Panc1 (cell line): ENCODE measurements at places on chromosomes 4 and X. TPM values are rescaled to one million over a fixed set of nuclear protein-coding genes. Genes with fewer than 3 reads are reported as not detected.

Gene CXCL3
- 0.23 TPM for total RNA-seq

Gene COX7B
- 352 TPM for total RNA-seq

DNA sequence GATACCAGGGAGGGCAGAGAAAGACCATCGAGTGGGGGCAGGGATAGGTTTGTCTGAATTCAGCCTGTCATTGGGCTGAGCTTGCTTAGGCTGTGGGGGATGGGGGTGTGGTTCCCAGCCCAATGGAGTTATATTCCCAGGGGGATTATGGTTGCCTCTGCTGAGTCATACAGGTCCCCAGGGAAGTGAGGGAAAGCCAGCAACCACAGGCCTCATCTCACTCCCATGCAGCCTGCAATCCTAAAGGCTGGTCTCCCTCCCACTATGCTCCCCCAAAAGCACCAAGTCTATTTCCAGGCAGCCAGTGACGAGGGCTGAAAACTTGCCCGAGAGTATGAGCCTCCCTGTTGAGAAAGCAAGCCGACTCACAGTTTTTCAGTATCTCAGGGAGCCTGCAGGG lies 39.3 kb downstream of the AFM start:
- no peak for DNase-seq

- no peak for DNase-seq
Observed at GRCh38 chrX:153804100-153804595, 9.7 kb downstream of the SSR4 start.

- DNase-seq: no peak
Observed at GRCh38 chrX:6226596-6227452, 1.8 kb downstream of the NLGN4X start.

DNA sequence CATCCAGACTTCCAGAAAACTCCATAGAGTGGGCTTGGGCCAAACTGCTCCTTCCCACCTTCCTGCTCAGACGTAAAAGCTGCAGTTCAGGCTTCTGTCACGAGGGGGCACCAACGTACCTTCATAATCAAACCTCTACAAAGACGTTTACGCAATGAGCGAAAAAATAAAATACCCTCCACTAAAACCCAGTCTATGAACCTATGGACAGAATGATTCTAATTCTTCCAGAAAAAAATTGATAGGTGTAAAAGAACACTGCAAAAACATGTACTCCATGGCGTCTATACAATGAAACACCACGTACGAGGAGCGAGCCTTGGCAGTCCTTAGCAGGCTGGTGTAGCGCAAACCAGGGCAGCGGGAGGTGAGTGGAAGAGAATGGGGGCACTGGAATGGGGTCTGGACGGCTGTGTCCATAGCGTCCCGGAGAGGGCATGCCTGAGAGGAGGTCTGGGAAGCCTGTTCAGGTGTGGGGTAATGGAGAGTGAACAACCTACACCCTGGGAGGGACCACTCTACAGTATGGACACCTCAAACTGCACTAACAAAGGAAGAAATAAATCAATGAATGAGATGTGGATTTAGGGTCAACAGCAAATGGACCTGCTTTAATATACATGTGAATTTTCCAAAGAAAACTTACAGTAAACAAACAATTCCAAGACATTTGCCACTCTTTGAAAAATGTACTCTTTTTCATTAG lies 14.4 kb upstream of the RAB40A start:
- DNase-seq: peak; percentile 64

GRCh38 chrX:47540754-47541538 lies 20.1 kb upstream of the ARAF start:
- peak; percentile 65 for DNase-seq

GRCh38 chrX:36856849-36857248 lies 151.3 kb upstream of the FAM47C start:
- DNase-seq: no peak

DNA sequence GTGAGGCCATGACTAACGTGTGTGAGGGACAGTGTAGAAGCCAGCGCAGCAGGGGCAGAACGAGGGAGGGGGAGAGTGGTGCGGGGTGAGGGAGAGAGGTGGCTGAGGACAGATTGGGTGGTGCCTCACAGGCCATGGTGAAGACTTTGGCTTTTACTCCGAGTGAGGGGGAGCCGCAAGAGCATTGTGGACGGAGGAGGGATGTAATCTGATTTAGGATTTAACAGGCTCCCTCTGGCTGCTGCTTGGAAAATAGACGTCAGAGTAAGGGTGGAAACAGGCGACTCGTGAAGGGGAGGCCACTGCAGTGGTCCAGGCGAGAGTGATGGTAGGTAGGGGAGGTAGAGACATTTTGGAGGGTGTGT lies 13.0 kb downstream of the PPP1R3F start:
- DNase-seq: no peak

DNA sequence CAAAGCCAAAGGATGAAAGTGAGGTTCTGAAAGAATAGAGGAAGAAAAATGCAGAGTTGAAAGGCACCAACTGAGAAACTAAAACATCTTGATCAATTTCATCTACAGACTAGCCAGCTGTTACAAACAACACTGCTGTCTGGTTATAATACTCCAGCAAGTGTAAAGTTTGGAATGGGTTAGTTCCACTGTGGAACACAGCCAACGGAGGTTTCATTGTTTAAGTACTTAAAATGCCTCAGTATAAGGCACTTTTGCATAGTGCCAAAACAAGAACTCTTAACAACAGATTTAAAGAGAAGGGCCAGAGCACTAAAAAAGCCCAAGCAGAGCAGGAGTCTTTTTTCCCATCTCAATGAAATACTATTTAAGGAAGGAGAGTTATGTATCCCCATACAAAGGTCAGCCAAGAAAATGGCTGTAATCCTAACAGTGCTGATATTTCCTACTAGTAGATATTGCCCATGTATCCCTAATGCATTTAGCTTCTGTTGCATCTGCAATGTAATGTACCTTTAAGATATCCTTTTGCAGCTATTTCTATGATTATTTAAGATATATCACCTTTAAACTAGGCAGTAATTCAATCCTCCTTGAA lies 16.5 kb downstream of the ACSL4 start:
- no peak for DNase-seq

Gene MAGEH1
- 5.7 TPM for total RNA-seq

DNA sequence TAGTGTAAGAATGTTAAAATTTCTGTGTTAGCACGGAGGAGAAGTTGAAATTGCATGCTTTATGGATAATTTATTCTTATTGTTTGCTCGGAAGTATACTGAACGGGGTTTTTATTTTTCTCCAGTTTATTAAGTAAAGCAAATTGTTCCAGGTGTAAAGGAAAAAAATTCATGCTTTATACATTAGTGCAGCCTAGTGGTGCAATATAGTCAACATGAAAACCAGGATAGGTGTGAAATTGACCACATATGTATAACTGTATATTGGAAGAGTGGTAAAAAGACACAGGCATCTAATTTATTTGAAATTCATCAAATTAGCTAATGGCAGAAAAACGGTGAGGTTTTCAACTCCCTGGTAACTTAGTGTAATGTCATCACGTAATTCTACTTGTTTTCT lies 959 bp downstream of the BRS3 start:
- no peak for DNase-seq

GRCh38 chr4:68907788-68908700 lies 43.6 kb downstream of the UGT2A3 start:
- DNase-seq: no peak

Gene LUZP4
- not detected for total RNA-seq

Gene CTAG1B
- not detected for total RNA-seq

DNA sequence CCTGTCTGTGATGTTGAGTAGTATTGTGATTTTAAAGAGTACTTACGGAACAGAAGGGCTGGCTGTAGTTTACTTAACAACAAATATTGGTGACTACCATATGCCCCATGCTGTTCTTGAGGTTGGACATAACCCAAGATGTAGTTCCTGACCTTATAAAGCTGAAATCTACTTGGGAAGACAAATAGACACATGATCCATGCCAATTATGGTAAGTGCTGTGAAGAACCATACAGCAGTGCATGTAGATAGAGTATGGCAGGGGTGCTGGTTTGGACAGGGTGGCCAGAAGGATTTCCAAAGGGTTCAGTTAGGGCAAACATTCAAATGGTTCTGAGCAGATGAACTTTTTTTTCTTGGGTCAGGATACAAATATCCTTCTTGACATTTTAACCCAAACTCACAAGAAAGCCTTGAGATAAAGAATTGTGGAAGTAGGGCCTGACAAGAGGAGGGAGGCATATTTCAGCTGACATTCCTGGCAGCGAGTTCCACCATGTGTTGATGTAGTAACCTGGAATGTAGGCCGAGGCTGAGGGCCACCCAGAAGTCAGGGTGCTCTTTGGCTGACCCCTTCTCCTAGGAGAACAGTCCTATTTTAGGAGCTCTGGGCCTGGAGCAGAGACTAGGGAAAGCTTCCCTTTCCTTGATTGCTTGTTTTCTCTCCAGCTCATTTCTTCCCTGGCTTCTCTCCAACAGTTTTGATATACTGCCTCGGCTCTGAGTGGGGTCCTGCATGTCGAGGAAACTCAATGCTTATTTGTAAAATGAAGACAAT lies 74.2 kb downstream of the FREM3 start:
- no peak for DNase-seq

Gene HTATSF1
- 76.0 TPM for total RNA-seq

Gene IL13RA2
- not detected for total RNA-seq

DNA sequence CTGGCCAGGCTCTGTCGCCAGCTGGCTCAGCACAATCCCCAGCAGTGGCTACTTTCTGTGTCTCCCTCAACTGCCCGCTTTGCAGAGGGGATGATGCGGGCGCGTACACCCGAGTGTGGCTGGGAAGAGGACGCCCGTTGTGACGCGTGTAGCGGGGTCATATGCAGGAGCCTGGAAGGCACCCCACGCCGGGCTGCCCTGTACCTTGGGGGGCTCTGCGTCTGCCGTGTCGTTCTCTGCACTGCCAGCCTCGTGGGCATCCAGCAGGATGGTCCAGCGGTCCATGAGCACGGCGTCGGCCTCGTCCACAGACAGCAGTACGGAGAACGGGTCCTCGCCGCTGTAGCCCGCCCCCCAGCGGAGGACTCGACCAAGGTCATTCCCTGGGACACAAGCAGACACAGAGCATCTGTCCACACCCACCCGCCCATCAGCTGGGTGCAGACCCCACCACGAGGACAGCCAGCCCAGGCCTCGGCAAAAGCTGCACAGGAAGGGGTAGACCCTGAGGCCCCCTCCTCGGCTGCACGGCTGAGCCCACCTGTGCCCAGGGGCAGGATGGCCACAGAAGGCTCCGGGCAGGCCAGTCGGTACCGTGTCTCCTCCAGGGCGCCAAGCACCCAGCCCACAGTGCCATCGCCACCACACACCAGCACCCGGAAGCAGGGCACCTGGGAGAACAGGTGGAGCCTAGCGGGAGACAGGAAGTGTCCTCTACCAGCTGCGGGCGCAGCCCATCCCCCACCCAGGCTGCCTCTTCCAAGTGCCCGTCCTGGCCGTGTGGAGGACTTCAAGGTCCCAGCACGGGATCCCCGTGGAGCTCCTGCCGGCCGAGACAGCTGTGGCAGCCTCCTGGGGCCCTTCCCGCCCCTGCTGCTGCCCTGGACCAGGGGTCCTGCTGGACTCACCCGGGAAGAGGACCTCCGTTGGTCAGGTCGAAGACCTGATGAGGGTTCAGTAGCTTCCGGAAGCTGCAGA lies 10.8 kb downstream of the DGKQ start:
- DNase-seq: no peak

Gene ARX
- 0.15 TPM for total RNA-seq

- DNase-seq: no peak
Observed at GRCh38 chrX:130846746-130847145, 56.3 kb downstream of the ENOX2 start.

Gene PHKA1
- 28.6 TPM for total RNA-seq

Gene CENPI
- total RNA-seq: 36.9 TPM

Gene METTL14
- 22.4 TPM for total RNA-seq

DNA sequence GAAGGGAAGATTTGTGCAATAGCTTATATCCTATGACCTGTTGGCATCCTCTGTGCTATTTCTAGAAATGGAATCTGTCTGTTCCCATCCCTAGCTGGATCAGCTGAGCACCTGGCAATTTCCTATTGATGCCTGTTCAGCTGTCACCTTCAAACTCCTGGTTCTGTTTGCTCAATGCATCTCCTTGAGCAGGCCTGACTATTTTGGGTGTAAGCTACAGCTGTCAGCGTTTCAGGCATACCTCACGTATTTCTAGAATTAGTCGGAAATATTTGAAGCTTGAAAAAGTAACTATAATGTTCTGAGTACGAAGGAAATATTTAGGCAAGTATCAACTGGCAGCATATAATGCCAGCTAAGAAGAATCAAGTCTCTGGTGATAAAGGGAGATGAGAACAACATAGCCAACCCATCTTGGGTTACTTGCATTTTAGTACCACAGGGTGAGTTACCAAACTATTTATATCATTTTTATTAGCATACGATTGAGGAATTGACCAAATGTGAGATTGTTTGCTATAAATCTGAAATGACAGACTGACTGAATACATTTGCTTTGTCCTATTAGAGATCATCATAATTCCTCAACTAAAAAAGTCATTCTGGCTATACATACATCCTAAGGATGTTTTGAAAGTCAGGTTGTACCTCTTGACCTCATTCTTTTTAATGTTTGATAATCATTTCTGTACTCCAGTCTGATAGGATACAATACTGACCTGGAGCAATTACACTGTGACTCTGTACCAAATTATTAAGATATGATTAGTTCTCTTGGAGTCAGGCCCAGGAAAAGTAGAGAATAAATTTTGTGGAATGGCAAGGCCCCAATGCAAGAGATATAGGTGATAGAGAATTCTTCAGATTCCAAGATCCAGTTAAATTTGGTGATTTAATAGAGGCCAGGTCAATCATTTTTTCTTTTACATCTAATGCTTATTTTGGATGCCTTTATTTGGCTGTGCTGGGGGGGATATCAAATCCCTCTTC lies 36.4 kb upstream of the PLAC1 start:
- DNase-seq: no peak

DNA sequence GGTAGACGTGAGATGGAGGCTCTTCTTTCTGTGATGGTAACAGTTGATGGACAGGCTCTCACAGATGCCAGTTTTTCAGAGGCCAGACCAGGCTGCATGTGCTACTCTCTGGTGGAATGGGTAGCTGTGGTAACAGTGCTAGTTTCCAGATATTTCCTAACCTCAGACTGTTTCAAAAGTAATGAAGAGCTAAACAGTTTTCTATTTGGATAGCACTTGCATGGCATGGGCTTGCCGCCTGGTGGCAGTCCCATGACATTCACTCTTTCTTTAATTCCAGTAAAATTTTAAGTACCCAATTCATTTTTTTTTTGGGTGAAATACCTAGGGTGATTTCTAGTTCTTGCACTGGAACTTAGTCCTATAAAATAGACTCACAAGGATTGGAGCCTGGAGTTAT lies 220.2 kb upstream of the MAD2L1 start:
- DNase-seq: no peak

GRCh38 chr4:3786196-3786869 lies 20.1 kb downstream of the ADRA2C start:
- DNase-seq: no peak

Gene LIMCH1
- 3.3 TPM for total RNA-seq
